K562 (cell line): ENCODE measurements at places on chromosomes 2 and 18. TPM values are rescaled to one million over a fixed set of nuclear protein-coding genes. Genes with fewer than 3 reads are reported as not detected.

The REL gene
- 6.6 and 6.7 TPM in 2 replicates for total RNA-seq

GRCh38 chr2:201999279-201999678, 34.4 kb upstream of the FZD7 start:
- no peak for DNase-seq
- no peak overlapping the region for H3K4me3 ChIP-seq
- no peaks in the 10 kb centered on the region for H3K36me3 ChIP-seq
- no peaks in the 10 kb centered on the region for H3K4me1 ChIP-seq
- peaks cover 26% of the 10 kb centered on the region for H3K27me3 ChIP-seq

DNA sequence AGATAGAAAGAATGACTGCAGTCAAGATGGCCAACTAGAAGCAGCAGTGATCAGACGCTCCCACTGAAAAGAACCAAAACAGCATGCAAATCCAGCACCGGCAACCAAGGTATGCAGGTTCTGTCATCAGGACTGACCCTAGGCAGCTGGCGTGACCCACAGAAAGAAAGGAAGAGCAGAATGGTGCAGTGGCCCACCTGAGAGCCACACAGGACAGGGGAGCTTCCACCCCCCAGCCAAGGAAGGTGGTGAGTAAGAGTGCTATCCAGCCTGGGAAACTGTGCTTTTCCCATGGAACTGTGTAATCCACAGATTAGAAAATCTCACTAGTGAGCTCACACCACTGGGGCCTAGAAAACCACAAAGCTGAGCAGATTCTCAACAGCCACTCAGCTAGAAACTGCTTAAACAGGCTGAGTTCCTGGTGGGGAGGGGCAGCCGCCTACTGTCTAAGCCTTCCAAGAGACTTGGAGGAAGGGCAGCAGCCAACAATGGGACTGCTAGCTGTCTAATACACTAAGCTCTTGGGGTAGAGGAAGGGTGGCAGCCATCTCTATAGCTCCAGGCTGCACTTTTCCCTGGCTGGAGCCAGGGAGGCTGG, 127.9 kb downstream of the EVA1A start:
- no peaks in the 10 kb centered on the region for H3K27me3 ChIP-seq
- DNase-seq = no peak
- H3K4me3 ChIP-seq = no peak overlapping the region
- H3K27ac ChIP-seq = no peak overlapping the region
- H3K36me3 ChIP-seq = no peaks in the 10 kb centered on the region

DNA sequence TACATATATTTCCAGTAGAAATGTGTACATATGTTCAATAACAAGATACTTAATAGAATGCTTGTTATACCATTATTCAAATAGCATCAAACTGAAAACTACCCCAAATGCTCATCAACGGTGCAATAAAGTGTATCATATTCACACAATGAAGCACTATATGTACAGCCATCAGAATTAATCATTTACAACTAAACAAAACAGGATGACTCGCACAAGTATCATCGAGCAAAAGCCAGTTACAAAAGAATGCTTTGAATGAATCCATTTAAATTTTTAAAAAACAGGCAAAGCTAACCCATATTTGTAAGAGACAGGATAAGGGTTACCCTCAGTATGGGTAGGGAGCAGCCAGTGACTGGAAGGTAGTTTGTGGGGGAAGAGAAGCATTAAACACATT, 132.8 kb upstream of the PDE1A start:
- no peak overlapping the region for H3K4me3 ChIP-seq
- no peaks in the 10 kb centered on the region for H3K4me1 ChIP-seq
- no peaks in the 10 kb centered on the region for H3K27me3 ChIP-seq
- H3K27ac ChIP-seq = no peak overlapping the region
